Fibroblast of skin of right quadriceps (primary cell): ENCODE measurements at places on chromosomes 2 and 18.
A peak's percentile ranks its signal among the peaks of the same experiment; 100 is the strongest.

DNA sequence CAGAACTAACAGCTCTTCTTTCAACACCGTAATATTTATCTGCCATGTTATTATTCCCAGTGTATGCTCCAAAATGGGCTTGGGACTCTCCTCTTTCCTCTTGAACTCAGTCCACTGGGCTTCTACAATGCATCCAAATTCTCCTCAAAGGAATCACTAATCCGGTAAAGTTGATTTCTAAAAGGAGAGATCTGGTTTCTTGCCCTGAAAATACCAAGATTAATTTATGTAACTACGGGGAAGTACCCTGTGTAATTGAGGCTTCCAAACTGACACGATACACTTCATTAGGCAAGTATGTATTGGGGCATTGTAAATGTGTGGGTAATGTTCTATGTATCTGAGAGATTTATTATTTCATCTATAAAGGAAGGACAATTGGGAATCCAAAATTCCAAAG is 5.7 kb downstream of the NCKAP5 start:
- no peak for DNase-seq

GRCh38 chr2:173353556-173353955 is 1.1 kb upstream of the CDCA7 start:
- DNase-seq = no peak

DNA sequence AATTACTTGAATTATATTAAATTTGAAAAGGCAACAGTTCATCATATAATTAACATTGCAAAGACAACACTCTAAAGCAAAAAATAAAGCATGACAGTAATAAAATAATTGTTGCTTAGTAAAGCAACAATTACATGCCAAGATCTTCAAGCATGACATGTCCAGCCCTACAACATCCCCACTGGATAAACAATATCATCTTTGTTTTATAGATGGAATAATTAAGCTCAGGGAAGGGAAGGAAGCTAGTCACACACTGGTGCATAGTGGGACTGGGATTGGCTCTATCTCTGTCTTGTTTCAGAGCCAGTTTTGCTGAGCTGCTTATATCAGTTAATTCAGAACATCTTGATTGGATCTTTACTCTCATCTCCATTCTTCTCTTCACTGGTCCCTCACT is 49.9 kb upstream of the PARD3B start:
- DNase-seq = no peak

GRCh38 chr2:84840306-84840705 is 40.6 kb downstream of the TRABD2A start:
- DNase-seq = no peak

DNA sequence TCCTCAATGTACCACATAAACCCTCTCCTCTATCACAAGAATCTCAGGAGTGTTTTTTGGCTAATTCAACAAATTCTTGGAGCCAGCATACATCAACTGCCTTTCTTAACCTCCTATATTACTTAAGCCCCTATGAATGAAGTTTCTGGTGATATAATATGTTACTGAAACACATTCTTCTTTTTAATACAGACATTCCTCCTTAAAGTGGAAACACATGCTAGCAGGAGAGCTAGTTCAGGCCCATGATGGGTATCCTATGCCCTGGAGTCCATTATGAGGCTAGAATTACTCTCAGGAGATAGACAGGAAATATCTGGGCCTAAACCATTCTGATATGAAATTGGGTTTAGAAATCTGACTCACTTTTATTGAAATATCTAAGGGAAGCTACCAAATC is 26.6 kb upstream of the RMDN2 start:
- DNase-seq = peak; percentile 77

- no peak for DNase-seq
Observed at GRCh38 chr2:198036029-198036879, 231.9 kb downstream of the PLCL1 start.

GRCh38 chr2:224333726-224334482 is 68.0 kb downstream of the FAM124B start:
- DNase-seq = no peak

GRCh38 chr18:42413870-42414269 is 458.8 kb downstream of the PIK3C3 start:
- DNase-seq = peak; percentile 5
